Panc1 (cell line): ENCODE measurements at places on chromosomes 7 and 10. TPM values are rescaled to one million over a fixed set of nuclear protein-coding genes. Genes with fewer than 3 reads are reported as not detected.

- DNase-seq = no peak
These were observed 168.0 kb upstream of the PRKCQ start for GRCh38 chr10:6748029-6748428.

STAM gene
- 18.9 TPM for total RNA-seq

GRCh38 chr7:45670227-45670626 lies 96.1 kb downstream of the ADCY1 start:
- DNase-seq = no peak

DNA sequence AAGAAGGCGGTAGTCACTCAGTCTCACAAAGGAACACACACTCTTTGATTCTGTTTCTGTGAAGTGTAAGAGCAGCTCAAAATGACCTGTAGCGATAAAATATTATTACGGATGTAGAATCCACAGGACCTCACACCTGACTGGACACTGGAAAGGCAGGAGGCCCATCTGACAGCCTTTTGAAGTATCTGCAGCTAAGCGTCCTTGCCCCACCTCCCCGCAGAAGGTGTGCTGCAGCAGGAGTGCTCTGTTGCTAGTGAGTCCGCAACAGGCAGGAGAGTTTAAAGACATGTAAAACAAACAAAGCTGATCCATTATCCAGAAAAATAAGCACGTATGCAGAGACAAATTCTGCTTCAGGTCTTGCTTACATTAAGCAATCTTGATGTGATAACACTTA lies 355.5 kb downstream of the GPR158 start:
- DNase-seq = no peak
